ENCODE measurements at places on chromosomes 5 and 9.

DNA sequence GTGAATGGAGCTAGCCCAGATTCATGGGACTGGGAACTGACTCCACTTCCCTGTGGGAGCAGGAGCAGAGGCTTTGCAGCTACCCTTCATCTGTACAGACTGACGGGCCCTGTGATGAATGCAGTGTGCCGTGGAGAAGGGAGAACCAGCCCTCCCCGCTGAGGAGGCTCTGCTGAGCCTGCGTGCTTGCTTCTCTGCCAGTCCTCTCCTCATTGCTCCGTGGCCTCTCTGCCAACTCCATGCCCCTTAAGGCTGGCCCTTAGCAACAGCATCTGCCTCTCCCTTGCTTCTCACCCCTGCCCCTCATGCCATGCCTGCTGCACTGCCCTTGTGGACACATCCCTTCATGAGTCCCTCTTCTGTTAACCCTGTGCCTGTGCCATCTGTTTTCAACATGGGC lies 53.6 kb downstream of the GADD45G start:
- DNase-seq = no peak

DNA sequence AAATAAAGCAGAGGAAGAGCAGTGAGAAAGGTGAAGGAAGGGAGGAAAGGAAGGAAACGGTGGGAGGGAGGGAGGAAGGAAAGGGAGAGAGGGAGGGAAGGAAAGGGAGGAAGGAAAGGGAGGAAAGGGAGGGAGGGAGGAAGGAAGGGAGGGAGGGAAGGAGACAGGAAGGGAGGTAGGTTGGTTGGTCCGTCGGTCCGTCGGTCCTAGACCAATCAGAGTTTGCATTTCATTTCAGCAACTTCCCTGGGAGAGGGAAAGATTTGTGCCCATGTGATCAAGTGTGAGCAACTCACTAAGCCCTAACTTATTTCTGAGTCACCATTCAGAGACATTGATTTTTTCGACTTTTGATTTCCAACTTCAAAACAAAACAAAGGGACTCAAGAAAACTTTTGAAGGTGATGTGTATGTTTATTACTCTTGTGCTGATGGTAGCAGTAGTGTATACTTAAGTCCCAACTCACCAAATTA lies 18.8 kb downstream of the NANS start:
- DNase-seq = peak; percentile 64

GRCh38 chr9:4798281-4799032 lies 5.7 kb downstream of the RCL1 start:
- no peak for DNase-seq

GRCh38 chr5:170533383-170533782 lies 29.6 kb downstream of the KCNIP1 start:
- DNase-seq = no peak

DNA sequence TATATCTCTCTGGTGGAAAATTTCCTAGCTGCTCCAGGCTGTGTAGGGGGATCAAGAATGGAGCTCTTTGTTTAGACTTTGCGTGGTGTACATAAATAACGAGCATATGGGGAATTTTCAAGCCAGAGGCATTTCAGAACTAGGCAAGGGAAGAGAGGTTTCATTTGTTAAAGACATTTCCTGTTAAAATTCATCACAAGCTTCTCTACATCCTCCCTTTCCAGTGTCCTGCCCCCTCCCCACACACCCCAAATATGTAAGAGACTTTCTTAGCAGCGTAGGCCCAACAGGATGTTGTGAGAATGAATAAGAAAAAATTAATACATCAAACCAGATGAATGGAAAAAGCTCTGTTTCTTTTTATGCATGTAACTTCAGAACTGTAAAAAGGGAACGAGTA lies 150.3 kb downstream of the GPBP1 start:
- DNase-seq = no peak

DNA sequence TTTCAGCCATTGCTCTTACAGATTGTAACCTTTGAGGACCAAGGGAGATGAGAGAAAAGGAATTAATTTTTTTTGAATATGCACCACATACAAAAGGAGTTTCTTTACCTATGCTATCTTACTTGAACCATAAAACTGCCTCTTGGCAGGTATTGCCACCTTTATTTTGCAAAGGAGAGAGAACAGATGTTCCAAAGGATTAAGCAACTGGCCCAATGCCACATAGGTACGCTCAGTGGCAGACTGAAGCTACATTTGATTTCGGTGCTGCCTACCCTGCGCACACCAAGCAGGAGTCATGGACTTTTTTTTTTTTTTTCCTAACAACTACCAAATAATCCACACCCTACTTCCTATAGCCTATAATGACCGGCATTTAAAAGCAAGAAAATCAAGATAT lies 43.1 kb downstream of the SAXO1 start:
- no peak for DNase-seq

DNA sequence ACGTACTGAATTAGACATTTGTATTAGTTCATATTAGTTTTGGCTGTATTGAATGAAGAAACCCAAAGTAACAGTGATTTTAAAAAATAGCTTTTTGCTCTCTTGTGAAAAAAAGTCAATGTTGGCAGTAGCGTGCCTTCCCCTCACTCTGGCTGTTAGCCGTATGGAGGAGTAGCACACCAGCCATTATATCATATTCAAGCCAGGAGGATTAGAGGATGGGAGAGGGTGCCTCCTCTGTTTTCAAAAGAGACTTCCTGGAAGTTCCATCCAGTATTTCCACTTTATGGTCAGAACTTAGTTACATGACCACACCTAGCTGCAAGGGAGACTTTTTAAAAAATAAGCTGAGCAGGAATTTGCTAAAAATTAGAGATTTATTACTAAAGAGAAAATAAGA lies 41.2 kb downstream of the GPR21 start:
- DNase-seq = no peak

- no peak for DNase-seq
These were observed 1.6 kb downstream of the CMBL start for GRCh38 chr5:10306114-10306513.

- DNase-seq = no peak
These were observed 167.8 kb upstream of the CCNG1 start for GRCh38 chr5:163269624-163270023.

DNA sequence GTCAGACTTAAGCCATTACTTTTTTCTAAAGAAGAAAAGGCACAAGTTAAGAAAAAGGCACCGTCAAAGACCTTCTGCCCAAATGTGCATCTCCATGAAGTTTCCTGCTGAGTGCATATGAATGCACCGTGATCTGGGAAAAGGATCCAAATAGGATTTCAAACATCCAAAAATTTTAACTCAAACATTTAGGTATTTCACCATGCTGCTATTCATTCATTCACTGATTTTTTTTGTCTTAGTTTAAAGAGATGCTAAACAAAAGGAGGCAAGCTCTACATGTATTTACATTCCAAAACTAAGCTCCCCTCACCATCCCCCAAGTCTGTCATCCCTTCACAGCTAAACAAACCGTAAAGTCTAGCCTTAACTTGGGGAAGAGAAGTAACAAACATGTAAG lies 291.9 kb downstream of the ARL15 start:
- DNase-seq = no peak

GRCh38 chr5:138051441-138052296 lies 18.8 kb upstream of the FAM13B start:
- DNase-seq = no peak

GRCh38 chr5:126514131-126514557 lies 80.9 kb downstream of the ALDH7A1 start:
- no peak for DNase-seq

DNA sequence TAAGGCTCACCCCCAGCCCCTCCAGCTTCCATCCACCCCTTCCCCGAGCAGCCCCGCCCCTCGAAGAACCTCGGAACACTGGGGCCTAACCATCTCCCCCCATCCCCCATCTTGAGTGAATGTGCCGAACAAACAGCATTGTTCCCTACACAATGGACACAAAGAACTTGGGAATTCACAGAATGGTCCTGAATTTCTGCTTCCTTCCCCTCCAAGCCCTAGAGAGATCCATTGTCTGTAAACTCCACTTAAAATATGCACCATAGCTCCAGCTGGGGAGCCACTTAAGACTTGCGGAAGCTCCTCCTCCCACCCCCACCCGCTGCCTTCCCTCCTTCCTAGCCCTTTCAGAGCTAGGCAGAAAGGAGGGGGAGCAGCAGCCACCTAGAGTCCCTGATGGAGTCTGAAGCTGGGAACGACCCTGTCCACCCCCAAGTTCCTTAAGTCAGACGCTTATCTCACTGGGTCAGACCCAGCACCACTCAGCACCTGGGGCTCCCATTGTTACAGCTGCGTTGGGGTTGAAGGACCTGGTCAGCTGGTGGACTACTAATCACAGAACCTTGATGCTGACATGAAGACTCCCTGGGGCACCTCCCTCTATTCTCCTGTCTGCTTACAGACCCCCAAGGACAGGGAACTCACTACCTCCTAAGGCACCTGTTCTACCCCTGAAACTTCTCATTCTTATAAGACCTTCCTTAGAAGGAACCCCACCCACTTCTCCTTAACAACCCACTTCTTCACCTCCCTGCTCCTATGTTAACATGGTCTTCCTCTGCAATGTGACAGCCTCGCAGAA lies 61.4 kb downstream of the PCDH1 start:
- no peak for DNase-seq

GRCh38 chr9:31908891-31909480 lies 475.5 kb upstream of the ACO1 start:
- DNase-seq = no peak

DNA sequence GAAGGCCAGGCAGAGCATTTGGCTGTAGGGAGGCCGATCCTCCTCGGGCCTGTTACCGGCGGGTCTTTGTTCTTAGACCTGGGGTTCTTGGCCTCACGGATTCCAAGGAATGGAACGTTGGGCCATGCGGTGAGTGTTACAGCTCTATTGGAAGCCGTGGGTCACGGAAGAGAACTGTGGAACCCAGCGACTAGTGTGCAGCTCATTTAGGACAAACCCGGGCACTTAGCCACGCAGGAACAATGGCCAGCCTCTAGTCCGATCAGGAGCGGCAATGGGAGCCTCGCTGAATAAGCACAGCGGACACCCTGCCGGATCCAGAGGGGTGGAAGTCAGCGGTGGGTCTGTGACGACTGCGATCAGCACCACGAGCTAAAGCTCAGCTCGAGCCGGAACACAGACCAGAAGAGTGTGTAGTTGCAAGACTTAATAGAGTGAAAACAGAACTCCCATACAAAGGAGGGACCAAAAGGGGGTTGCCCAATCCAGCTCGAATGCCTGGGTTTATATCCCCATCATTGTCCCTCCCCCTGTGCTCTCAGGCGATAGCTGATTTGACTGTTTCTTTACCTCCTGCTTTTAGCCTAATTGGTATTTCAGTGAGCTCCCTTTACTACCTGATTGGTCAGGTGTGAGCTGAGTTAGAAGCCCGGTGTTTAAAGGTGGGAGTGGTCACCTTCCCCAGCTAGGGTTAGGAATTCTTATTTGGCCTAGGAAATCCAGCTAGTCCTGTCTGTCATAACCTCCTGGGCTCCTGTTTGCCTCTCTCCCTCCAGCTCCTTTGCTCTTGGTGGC lies 53.7 kb upstream of the RPL26L1 start:
- no peak for DNase-seq

DNA sequence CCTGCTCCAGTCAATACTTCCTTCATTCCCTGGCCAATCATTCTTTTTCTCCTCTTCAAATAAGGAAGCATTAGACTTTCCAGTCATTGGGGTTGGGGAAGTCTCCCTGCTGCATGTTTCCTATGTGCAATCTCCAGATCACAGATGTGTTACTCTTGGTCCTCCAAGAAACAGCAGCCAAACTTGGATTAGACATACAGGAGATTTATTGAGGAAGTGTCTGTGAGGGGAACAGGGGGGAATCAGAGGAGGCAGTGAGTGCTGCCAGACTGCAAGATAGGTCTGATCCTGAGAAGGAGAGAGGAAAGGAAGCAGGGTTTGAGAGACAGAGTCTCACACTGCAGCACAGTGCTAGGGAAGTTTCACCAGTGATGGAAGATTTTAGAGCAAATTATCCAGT lies 40.6 kb upstream of the SLIT3 start:
- DNase-seq = no peak

DNA sequence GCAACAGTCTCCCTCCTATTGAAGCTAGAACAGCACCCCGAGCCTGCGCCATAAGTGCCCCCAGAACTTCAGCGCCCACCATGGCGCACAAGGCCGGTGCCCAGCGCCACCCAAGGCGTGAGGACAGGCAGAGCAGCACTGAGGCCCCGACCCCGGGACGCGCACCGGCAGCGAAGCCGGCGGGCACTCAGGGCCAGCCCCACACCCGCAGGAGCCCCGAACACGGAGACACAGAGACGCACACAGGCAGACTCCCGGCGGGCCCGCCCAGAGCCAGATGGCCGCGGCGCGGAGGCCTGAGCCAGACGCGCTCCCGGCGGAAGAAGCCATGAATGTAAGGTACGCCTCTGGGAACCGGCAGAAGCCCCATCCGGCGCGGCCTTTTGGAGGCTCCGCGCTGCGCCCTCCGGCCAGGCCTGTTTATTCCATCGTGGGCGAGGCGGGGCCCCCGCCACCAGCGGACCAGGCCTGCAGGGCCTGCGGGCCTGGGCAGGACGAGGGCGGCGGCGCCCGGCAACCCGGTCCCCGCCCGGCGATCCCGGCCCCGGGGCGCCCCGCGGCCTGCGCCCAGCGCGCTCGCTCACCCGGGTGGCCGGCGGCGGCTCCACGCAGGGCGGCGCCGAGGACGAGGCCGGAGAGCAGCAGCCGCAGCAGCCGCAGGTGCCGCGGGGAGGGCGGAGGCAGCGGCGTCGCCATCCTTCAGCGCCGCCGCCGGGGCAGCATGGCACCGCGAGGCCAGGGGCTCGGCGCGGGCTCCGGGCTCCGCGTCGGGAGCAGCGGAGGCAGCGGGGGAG lies 486 bp downstream of the NPDC1 start:
- DNase-seq = peak; percentile 46

DNA sequence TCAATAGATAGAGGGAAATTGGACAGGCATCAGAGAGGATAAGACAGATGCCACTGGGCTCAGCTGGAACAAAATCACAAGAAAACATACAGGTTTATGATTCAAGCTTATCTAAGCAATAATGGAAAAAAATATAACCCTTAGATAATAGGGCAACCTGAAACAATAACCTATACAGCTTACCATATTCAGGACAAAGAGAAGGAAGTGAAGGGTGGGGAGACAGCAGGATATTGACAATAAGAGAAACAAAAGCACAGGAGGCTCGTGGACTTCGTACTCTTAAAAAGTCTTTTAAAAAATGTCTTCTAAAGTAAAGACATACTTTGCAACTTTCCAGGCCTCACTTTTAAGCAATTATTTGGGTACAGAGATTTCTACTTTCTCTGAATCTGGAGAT lies 225.3 kb downstream of the NTRK2 start:
- no peak for DNase-seq

GRCh38 chr9:99607842-99608448 lies 213.7 kb upstream of the NR4A3 start:
- DNase-seq = no peak

DNA sequence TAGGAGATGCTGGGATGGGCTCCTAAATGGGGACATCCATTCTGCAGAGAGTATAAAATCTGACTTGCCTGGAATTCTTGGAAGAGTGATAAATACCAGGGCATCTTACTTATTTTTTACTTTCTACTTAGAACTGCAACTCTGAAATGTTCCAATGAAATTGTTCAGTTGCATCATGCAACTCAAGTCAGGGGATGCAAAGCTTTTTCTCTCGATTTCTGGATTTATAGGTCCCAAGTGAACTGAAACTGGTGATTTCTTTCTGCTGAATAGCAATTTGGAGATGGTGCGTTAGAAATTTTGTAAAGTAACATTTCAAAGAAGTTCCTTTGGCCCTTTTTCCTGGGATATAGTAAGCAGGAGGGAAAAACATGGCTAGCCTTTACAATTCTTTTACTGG lies 238.4 kb upstream of the CD180 start:
- no peak for DNase-seq

Data from natural killer cell (primary cell).